ENCODE measurements at places on chromosomes 11 and 22.

DNA sequence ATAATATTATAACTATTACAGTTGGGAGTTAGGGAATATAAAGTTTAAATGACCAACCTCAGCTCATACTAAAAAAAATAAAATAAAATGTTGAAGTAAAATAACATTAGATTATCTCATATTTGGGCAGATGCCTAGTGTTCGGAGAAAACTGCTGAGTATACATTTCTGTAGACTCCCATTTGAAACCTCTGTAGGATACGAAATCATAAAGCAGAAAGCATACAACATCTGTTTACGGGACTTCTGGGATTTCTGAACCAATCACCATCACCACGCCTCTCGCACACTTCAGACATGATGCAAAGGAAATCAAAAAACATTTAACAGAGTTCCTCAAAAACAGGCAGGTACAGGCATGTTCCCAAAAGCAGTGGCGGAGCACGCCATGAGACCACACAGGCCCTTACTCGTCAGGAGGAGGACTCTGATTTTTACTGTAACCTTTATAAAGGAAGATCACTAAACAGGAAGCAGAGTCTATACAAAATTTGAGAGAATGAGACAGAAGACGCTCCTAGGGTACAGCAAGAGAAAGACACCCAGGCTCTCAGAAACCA, 8.6 kb downstream of the ZNF195 start:
- DNase-seq: no peak

- DNase-seq: no peak
These were observed 688 bp downstream of the PTS start for GRCh38 chr11:112226831-112227401.

- no peak for DNase-seq
These were observed 55.4 kb upstream of the B3GNT6 start for GRCh38 chr11:76978818-76979217.

- DNase-seq: no peak
These were observed 390 bp upstream of the HTATIP2 start for GRCh38 chr11:20363149-20363499.

DNA sequence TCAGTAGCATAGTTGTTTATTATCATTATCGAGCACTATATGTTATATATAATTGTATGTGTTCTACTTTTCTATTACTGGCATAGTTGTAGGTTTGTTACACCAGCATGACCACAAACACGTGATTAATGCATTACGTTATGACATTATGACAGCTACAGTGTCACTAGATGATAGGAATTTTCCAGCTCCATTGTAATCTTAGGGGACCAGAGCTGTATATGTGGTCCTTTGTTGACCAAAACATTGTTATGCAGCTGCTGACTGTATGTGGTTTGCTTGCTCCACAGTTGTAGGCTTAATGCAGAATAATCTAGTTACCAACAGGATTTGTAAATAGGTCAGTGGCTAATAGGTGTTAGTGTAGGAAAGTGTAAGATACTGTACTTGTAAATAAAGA, 66.1 kb downstream of the HSD17B12 start:
- no peak for DNase-seq

DNA sequence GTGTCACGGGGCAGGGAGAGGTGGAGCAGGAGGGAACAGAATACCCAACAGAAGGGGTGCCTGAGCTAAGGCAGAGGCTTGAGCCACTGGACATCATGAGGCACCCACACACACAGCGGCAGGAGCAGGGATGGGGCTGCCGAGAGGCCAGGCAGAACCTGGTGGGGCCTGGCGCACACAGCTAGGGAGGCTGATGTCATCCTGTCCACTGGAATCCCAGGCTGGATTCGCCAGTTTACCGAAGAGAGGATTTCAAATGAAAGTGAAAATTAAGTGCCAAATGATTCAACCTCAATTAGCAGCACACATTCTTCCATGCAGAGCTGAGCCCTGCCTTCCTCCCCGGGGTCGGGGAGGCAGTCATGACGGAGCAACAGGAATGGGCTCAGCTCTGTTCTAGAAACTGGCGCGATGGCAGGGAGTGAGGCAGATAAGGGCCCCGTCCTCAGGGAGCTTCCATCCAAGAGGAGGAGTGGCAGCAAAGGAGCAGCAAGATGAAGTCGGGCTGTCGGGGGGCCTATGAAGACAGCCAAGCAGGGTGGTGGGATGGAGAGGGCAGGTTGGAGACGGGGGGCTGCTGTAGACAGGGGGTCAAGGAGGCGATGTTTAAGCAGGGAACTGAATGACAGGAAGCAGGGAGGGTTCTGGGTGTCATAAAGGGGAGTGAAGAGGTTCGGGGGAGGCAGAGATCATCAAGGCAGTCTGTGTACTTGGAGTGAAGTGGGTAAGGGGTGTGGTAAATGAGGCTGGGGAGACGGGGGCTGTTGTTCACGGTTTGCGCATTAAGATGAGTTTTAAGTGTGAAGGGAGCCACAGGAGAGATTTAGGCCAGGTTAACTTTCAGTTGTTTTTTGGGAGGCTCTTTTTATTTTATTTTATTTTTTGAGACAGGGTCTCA, 6.4 kb downstream of the RAC2 start:
- no peak for DNase-seq

GRCh38 chr22:29751669-29752068, 15.1 kb downstream of the ZMAT5 start:
- no peak for DNase-seq

DNA sequence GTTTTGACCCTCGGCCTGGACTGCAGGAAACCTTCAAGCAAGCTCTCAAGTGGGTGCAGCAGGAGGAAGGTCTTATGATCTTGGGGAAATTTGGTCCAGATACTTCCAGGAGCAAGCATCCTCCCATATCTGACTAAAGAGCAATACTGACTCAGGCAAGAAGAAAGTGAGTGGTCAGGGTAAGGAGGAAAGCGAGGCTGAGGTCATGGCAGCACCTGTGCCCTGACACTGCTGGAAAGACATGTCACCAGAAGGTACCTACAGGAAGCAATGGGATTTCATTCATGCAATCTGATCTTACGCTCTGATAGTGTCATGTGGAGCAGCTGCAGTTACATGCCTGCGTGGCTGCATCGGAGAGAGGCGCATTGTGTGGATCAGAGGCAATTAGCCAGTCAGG, 6.5 kb upstream of the TOP3B start:
- no peak for DNase-seq

DNA sequence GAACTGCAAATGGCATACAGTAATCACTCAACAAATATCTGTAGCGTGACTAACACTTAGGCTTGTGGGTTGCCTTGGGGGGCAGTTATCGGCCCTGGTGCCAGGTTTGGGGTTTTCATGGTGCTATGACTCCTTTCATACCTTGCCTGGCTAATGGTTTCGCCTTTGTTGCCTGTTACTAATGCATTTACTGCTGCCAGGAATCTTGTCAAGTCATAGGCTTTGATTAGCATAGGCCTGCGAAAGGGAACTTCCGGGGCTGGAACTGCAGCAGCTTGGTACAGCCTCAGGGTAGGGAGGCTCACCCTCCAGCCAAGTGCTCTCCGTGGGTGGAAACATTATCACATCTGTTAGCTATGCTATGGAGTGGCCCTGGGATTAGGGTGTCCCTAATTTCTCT, 13.2 kb downstream of the SLC25A18 start:
- no peak for DNase-seq

- DNase-seq: no peak
These were observed 72.9 kb upstream of the OR5AN1 start for GRCh38 chr11:59285716-59286260.

DNA sequence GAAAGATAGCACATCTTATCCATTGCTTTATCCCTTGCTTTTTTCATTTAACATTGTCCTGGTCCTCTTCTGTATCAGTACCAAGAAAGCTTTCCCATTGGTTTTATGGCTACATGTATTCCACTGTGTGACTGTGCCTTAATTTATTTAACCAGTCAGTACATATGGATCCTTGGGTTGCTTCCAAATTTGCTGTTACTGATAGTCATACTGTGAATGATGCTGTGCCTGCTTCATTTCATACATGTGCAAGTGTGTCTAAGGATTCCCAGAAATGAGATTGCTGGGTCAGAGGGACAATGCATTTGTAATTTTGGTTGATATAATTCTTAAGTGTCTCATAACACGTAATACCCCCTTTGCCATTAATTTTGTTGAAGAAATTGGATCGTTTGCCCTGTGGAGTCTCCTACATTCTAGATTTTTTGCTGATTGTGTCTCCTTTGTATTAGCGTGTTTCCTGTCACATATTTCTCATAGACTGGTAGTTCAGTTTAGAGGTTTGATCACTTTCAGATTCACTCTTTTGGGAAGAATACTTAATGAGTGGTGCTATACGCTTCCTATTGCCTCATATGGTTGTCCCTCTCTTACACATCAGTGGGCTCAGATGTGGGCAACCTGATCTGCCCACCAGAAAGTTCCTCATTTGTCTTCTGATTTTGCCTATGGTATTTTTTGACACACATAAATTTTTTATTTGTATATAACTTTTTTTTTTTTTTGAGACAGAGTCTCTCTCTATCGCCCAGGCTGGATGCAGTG, 35.3 kb downstream of the MYBPC3 start:
- DNase-seq: no peak

DNA sequence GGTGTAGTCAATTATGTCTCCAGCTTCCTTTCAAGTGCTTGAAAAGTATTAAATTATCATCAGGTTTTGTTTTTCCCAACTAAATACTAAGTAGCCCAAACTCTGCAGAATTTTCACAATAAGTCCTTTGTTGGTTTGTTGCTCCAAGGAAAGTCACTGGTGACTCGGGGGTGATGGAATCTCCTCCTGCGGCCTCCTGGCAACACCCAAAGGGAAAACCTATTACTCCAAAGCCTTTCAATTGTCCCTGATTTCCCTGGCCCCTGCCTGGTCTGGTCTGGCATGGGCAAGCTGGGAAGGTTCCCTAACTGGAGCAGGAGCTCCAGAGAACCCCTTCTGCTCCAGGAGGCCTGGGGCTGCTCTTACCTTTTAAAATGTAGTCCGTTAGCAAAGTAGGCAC, 47.9 kb downstream of the FEZ1 start:
- no peak for DNase-seq

GRCh38 chr11:94149431-94150017, 20.9 kb downstream of the PANX1 start:
- no peak for DNase-seq

DNA sequence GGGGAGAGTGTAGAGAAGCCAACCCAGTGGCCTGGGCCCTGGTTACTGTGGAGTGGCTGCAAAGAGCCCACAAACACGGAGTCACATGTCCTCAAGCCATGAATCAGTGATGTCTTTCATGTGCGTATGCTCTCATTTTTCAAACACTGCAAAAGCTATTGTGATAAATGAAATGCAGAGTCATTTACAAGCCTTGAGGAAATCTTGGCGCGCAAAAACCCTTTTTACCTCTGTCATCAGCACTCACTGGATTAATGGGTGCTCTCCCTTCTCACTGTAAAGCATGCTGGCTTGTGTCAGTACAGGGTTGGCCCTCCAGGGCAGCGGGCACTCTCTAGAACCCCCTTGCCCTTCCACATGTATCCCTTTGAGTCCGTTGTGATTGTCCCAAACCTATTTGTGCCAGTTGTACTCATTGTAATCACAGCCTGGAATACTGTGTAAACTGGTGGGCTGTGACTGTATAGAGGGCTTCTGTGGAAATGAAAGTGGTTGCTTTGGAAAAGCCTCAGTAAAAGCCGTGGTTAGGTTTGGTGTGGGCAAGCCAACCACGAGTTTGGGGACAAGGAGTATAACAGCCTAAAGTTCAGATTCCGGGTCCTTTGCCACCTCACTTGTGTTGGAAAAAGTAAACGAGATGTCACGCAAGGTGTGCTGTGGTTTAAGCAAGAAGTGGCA, 10.4 kb downstream of the GNAZ start:
- DNase-seq: no peak

GRCh38 chr11:24617856-24618255, 121.0 kb downstream of the LUZP2 start:
- DNase-seq: no peak

- no peak for DNase-seq
These were observed 51.9 kb upstream of the PTPRJ start for GRCh38 chr11:47928426-47928825.

DNA sequence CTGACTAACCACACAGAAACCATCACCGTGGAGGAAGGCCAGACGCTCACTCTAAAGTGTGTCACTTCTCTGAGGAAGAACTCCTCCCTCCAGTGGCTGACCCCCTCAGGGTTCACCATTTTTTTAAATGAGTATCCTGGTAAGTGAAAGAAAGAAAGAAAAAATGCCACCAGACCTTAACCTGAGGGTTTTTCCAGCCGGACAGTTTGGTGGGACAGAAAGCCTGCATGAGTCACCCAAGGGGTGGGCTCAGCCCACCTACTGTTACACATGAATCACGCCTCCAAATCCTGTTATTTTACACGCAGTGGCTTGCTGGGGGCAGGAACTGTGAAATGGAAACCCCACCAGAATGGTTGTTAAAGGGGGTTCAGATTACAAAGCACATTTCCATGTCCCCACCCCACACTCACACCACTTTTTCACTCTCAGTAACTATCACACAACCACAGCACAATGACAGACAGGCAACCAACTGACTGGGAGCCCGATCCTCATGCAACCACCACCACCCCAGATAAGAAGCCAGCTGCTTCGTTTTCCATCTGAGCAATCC, 11.9 kb downstream of the CRTAM start:
- DNase-seq: no peak

DNA sequence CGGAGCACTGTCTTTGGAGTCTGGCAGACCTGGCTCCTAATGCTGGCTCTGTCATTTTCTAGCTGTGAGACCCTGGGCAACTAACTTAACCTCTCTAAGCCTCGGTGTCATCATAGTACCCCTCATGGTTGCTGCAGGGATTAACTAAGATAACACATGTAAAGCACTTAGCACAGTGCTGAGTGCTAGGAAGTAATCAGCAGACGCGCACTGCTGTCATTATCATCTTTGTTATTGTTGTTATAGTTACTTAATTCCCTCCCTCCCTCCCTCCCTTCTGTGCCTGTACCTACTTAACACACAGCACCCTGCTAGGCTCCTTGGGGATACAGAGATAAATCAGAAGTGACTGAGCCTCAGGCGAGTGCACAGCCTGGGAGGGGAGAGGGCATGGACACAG, 104.7 kb upstream of the PITPNB start:
- no peak for DNase-seq

GRCh38 chr11:67375320-67376055, 2.1 kb upstream of the CLCF1 start:
- DNase-seq: no peak

DNA sequence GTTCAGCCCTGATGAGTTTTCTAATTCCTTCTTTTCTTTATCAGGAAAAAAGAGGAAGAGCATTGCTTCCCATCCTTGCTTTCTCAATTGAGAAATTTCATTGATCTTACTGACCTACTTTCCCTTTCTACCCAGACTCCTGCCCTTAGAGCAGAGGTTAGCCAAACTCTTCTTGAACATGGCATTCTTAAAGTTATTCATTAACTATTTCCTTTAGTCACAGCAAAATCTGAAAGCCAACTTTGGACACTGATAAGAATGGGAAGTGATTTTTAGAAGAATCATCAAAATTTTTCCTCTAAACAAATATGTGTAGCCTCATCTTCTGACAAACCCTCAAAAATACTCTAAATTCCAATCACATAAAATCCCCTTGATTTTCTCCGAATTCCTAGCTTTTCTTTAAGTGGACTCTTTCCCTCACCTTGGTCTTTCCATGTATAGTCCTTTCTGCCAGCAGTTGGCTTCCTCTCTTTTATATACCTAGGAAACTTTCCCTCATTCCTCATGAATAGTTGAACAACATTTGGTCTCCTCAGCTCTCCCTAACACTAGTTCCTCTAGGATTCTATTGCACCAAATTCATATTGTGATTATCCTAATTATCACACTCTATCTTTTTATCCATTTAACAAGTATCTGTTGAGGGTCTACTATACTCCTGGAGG, 566.7 kb upstream of the CCDC90B start:
- DNase-seq: no peak

All from NCI-H1930 (cell line).